ENCODE measurements at places on chromosomes 4 and X.
A peak's percentile ranks its signal among the peaks of the same experiment; 100 is the strongest.

DNA sequence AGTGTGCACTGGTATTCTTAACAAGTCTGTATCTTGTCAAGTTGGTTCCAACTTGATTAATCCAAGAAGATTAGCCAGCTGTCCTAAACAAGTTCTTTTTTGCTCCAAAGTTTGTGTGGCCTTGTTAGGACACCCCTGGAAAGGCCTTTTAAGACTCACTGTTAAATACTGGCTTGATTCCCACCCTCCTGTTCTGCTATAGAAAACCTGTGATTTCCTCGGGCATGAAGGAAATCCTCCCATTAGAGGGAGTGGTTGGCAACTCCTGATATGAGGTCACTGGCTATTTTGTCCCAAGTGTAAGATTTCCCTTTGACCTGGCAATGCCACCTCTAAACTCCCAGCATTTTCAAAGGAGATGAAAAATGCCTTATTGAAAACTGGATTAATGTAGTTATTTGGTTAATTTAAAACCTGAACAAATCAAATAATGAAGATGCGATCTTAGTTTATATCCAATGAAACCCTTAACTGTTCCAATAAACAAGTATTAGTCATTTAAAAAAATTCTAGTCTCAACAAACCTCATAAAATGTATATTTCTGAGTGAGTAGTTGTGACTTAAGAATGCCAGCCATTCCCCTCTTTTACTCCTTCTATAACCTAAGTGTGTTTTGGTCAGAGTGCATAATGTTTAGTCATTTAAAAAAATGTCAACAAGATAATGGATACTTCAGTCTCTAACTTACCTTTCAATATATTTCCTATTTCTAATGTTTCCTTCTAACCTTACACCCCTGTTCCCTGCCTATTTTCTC lies 94.4 kb downstream of the NPNT start:
- no peak for DNase-seq

DNA sequence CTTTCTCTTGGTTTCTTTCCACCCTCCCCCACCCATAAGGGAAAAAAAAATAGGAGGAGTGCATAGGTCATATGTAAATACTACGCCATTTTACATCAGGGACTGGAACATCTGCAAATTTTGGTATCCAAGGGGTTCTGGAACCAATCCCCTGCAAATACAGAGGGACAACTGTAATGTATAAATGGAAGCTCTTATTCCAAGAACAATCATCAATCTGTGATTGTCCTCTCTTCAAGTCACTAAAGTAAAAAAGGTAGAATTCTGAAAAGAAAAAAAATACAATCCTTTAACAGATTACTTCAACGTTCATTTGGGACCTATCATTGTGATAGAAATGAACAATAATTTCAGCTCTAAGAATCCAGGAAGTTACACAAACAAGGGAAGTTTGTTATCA lies 13.6 kb downstream of the PPA2 start:
- no peak for DNase-seq

- DNase-seq, result no peak
These were observed 59.4 kb upstream of the SLC7A11 start for GRCh38 chr4:138301536-138301935.

- peak; percentile 79 for DNase-seq
These were observed 129.6 kb downstream of the ZNF330 start for GRCh38 chr4:141350122-141350905.

- DNase-seq, result peak; percentile 53
These were observed 6.8 kb upstream of the RHOH start for GRCh38 chr4:40190019-40190418.

DNA sequence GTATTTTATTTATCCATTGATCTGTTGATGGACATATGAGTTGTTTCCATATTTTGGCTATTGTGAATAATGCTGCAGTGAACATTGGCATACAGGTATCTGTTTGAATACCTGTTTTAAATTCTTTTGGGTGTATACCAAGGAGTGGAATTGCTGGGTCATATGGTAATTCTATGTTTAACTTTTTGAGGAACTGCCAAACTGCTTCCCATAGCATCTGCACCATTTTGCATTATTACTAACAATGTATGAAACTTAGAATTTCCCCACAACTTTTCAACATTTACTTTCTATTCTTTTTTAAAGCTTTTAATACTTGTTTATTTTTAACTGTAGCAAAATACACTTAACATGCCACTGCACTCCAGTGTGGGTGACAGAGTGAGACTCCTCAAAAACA lies 57.0 kb upstream of the MSN start:
- no peak for DNase-seq

DNA sequence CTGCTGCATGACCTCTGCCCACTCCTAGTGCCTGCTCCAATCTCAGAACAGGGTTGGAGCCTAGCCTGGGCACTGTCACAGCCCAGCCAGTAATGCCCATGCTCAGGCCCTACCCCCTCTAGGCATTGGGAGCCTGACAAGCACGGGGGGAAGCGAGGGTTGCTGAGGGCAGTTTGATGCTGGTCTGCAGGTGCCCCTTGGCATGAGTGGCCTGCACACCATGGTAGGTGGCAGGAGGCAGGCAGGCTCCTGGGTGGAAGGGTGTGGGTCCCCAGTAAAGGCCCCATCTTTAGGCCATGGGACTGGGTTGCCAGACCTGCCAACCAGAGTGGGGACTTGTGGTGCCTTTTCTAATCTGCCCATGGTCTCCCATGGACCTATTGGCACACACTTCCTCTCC lies 72.1 kb upstream of the DCAF12L2 start:
- DNase-seq, result no peak

DNA sequence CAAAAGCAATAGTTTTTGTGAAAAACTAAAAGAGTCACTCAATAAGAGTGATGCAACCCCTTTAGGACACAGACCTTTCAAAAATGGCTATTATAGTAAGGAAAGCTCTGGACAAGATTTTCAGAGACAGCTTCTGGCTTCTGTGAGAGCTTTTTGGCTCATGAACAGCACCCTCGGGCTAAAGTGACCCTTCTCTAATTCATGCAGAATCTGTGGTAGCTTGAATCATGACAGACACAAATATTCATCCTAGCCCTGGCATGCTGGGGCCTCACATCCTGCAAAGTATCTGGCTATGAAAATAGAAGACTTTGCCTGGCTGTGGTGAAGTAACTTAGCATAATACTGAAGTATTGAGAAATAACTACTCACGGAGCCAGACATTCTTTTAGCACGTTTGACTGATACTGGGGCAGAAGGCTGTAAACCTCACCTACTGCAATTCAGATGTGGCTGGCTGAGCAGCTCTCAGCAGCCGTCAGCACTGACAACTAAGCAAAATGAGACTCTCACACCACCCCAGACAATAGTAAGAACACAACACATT lies 327.3 kb downstream of the MAPK10 start:
- no peak for DNase-seq

DNA sequence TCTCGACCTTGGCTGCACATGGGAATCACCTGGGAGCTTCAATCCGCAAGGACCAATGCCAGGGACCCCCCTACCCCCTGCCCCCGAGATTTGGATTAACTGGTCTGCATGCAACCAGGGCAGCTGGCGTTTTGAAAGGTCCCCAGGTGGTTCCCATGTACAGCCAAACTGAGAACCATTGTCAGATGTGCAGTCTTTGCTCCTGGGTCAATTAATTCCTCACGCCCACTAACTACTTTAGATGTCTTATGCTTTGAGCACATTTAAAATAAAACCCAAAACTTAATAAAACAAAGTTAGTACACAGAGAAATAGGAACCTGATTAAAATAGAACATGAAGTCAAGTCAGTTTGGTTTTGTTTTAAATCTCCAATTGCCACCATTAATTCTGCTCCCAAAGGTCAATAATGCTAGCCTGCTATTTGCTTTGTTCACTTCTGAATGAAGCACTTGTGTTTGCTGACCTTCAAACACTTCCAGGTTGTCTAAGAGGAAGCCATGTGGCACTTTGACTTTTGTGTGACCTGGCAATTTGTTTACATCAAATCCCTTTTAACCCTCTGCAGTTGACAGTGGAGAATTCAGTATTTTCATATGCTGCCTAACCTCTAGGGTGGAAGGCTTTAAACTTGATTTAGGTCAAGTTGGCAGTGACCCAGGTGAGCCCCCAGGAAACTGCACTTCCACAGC lies 27.2 kb upstream of the TMSB4X start:
- no peak for DNase-seq

DNA sequence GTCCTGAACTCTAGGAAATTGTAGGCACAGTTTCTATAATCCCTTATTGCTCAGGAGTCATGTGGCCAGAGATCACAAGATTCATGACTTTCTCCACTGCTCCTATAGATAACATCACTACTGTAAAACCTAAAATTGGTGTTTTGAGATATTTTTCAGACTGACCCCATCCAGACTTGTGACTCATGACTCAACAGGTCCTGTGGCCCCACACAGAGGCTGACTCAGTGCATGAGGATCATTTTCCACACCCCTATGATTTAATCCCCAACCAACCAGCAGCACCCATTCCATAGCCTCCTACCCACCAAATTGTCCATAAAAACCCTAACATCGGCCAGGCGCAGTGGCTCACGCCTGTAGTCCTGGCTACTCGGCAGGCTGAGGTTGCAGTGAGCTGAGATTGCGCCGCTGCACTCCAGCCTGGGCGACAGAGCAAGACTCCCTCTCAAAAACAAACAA lies 13.2 kb upstream of the XIAP start:
- no peak for DNase-seq

GRCh38 chr4:173381610-173382009 lies 10.9 kb downstream of the SAP30 start:
- no peak for DNase-seq

- no peak for DNase-seq
These were observed 9.8 kb upstream of the PGM2 start for GRCh38 chr4:37816719-37817118.

GRCh38 chr4:3122081-3122563 lies 47.6 kb downstream of the HTT start:
- DNase-seq, result no peak

GRCh38 chrX:148574237-148574973 lies 74.0 kb downstream of the AFF2 start:
- DNase-seq, result no peak

- DNase-seq, result no peak
These were observed 46.3 kb upstream of the HUWE1 start for GRCh38 chrX:53732797-53733196.

DNA sequence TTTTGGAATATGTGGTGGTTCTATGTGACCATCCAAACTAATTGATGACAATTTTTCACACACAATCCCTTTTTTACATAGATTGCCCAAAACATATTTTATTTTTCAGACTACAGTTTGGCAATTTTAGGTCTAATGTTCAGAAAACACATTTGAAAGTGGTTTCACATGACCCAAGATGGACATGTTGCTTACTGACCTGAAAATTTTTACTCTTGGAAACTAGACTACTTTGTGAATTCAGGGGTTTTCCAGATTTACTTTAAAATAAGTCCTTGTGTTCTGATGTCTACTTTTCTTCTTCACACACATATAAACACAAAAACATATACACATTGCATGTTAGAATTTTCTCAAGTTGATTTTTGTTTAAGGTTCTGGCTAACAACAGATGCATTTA lies 79.5 kb downstream of the HMGB2 start:
- no peak for DNase-seq

DNA sequence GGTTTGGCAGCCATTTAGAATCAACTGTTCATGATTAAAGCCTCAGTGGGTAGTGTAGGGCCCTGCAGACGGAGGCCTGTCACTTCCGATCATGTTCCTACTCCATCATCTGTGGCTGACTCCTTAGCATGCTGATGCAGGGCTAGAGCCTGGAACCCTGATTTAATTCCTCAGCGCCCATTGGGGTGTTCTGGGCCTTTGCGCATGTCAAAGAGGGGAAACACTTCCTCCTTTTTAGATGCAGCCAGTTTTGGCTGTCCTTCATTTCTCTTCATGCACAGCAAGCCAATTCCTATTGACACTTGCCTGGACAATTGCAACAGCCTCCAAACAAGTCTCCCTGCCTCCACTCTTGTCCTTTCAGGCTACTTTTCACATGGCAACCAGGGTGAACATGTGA lies 51.9 kb upstream of the MAGEA4 start:
- no peak for DNase-seq

All from NCI-H2081 (cell line).